ENCODE measurements at places on chromosomes 3 and 15.
A peak's percentile ranks its signal among the peaks of the same experiment; 100 is the strongest.

DNA sequence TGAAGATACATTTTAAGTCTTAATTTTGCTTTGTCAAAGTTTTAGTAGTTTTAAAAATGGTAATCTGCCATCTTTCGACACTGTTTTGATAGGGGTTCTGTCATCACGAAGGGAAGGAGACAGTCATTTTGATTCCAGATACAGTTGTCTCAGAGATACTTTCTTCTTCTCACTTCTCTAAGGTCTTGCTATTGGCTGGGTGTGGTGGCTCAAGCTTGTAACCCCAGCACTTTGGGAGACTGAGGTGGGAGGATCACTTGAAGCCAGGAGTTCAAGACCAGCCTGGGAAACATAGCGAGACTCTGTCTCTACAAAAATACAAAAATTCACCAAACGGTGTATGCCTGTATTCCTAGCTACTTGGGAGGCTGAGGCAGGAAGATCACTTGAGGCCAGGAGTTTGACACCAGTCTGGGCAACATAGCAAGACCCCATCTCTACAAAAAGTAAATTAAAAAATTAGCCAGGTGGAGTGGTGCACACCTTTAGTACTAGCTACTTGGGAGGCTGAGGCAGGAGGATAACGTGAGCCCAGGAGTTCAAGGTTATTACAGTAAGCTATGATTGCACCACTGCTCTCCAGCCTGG is 3.3 kb downstream of the RAB8B start:
- DNase-seq, result no peak

GRCh38 chr3:172676196-172676922 is 34.5 kb downstream of the NCEH1 start:
- DNase-seq, result no peak

DNA sequence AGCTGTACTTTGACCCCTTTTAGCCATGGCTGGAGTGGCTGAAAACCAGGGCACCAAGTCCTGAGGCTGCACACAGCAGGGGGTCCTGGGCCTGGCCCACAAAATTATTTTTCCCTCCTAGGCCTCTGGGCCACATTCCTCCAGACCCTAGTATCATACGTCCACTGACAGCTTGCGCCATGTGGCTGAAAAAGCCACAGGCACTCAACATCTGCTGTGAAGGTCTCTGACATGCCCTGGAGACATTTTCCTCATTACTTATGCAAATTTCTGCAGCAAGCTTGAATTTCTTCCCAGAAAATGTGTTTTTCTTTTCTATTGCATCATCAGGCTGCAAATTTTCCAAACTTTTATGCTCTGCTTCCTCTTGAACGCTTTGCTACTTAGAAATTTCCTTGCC is 239.0 kb downstream of the SQOR start:
- DNase-seq, result no peak

DNA sequence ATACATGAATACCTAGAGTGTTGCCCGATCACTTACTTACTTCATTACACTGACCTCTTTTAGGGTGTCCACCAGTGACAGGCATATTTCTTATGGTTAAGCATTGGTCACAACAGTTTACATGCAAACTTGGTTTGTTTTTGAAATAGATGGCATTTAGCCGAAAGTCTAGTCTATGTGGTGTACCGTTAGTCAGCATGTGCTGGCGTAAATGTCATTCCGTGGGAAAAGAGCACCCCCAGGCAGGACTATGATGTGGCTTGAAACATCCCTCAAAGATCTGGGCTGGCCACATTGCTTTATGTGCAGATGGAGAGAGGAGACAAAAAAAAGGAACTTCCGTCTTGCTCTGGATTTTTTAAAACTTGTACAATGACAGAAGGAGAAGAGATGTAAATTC is 357.0 kb upstream of the ICE2 start:
- DNase-seq, result no peak

- DNase-seq, result peak; percentile 24
Measured at GRCh38 chr3:46143951-46144473, 64.1 kb downstream of the CCR1 start.

All from hindlimb muscle (tissue), 1 donor.